Left renal pelvis (tissue), 4 donors: ENCODE measurements at places on chromosomes 1 and 21.

DNA sequence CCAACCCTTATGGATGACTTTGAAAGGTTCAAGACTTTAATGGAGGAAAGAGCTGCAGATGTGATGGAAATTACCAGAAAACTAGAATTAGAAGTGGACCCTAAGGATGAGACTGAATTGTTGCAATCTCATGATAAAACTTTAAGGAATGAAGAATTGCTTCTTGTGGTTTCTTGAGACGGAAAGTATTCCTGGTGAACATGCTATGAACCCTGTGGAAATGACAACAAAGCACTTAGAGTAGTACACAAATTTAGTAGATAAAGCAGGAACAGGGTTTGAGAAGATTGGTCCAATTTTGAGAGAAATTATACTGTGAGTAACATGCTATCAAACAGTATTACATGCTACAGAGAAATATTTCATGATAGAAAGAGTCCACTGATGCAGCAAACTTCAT, 215.4 kb downstream of the OMA1 start:
- DNase-seq = no peak

GRCh38 chr21:43585924-43586413, 73.3 kb downstream of the HSF2BP start:
- peak; percentile 62 for DNase-seq

- no peak for DNase-seq
Observed at GRCh38 chr1:167554028-167554779, 642 bp upstream of the CREG1 start.

GRCh38 chr1:205275133-205275532, 46.4 kb downstream of the NUAK2 start:
- DNase-seq = no peak

DNA sequence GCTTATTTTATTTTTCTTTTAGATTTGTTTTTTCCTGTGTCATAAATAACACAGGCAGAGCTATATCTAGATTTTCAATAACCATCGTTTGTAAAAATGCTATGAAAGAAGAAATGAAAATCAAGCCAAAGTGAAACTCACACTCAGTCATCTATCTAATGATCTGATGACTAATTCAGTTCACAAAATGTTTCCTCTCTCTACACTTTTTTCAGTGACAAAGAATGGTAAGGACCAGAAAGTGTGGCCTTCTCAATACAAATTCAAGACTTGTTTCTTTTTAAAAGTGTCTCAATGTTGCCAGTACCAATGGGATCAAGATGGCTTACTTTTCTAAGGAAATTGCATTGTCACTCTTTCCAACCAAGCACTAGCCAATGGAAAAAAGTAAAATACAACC, 282.8 kb upstream of the PKN2 start:
- DNase-seq = no peak

DNA sequence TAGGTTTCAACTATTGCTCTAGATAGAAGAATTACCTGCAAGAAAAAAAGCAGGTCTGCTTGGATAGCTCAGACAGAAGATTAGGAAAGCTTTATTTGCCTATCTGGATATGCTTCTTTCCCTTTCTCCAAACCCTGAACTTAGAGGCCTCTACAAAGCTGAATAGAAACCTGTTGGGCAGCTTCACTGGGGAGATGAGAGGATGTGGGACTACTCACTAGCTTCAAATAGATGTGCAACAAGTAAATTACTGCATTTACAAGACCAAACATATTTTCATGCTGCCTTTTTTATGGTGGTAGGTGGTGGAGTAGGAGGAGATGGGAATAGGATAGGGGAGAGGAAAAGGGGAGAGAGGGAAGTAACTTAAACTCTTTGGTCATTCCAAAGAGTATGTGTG, 6.4 kb downstream of the CLCA2 start:
- DNase-seq = no peak
